ENCODE measurements at places on chromosomes 3 and 15.

- DNase-seq = no peak
Measured at GRCh38 chr3:135141672-135142071, 346.6 kb downstream of the EPHB1 start.

DNA sequence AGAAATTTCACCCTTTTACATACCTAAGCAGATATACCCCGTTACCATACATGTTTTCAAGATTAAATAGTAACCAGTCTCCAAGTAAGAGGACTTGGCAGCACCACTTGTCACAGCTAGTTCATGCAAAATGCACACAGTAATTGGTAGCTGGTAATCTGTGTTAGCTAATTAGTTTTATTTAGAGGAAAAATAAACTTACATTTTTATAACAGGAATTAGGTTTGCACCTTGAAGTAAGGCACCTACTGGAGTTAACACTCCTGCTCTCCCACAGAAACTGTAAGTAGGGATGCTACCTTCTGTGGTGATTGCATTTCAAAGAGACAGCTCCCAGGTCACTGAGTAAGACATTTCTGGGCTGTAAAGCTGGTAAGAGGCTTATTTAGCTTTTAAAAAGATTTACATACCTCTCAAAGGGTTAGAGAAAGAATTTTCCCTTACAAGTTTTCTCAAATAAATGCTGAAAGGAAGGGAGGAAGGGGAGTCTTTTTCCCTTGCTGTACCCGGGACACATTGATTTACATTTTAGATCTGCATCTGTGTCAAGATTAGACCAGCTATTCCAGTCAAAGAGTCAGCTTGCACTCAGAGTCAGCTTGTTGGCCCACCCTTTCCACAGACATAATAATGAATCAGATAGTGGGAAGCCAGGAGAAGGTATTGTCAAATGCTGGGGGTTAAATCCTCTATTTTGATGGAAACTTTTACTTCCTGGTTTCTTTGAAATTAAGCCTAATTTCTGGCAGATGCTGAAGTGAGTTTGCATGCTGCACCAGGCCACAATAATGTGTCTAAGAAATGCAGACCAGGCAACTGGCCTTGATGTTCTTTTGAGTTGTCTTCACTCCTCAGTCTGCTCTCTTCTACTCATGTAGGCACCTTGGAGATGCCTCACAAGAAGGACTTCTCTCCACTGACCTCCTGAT lies 77.6 kb upstream of the CHD2 start:
- no peak for DNase-seq

GRCh38 chr15:29613951-29614382 lies 208.3 kb downstream of the TJP1 start:
- no peak for DNase-seq

GRCh38 chr15:83105440-83105839 lies 2.0 kb upstream of the TM6SF1 start:
- no peak for DNase-seq

- no peak for DNase-seq
Measured at GRCh38 chr3:86937306-86937791, 53.6 kb downstream of the VGLL3 start.

- no peak for DNase-seq
Measured at GRCh38 chr3:159832024-159832423, 156.6 kb upstream of the IL12A start.

DNA sequence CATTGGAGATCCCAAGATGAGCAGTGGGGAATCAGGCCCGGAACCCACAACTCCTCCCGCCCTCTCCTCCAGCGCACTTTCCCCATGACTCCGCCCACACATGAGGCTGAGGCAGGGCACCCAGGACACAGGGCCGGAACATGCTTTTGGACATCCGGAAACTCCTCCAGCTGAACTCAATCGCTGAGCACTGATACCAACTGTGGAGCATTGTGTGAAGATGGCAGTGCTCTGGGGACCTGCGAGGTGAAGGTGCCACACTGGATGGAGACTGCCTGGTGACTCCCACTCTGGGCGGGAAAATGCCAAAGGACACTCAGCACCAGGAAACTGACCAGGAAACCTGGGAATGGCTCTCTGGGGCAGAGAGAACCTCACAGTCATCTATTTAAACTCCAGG lies 189.1 kb downstream of the FAM43A start:
- DNase-seq = no peak

- DNase-seq = no peak
Measured at GRCh38 chr15:77186594-77187011, 115.7 kb upstream of the TSPAN3 start.

DNA sequence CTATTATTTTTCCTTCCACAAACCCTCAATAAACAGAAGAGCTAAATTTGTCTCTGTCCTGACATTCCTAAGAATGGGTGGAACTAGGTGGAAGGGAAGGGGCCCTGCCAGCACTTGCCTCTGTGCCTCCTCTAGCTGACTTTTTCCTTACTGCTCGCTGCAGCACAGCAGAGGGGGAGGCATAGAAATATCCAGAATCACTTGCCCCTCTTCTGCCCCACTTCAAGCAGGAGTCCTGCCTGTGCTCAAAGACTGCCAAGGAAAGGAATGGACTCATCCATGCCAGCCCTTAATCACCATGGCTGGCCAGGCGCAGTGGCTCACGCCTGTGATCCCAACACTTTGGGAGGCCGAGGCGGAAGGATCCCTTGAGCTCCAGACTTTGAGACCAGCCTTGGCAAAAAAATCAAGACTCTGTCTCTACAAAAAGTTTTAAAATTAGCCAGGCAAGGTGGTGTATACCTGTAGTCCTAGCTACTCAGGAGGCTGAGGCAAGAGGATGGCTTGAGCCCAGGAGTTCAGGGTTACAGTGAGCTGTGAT lies 51.8 kb downstream of the ADCY5 start:
- no peak for DNase-seq

DNA sequence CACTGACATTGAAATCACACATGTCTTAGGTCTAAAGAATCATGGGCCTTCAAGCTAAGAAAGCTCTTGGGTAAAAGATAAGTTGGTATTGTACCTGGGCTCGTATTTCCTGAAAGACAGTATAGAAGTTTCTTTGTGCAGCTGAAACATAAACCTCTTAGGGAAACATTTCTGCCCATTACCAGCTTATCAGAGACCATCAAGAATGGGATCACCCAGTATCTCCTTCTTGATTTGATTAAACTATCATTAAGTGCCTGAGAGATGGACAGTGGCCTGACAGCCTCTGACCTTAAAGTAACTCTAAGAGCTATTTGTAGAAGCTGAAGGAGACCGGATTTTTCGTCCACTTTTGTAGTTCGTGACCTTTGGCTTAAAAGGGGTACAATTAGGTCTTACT lies 265.3 kb downstream of the ERC2 start:
- no peak for DNase-seq

DNA sequence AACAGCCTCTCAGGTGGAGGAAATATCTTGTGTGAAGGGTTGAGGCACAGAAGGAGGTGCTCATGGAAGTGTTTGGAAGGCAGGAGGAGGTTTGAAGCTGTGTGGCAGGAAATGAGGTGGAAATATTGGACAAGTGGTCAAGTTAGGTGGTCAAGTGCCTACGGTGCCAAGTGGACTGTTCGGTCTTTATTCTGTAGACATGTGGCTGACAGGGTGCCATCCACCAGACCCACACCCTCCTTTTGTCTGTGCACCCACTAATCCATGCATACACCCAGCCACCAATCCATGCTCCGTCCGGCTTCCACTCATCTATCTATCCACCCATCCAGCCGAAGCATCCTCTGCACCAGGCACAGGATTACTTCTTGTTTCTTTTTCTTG lies 2.2 kb downstream of the SLC6A20 start:
- no peak for DNase-seq

- DNase-seq = no peak
Measured at GRCh38 chr3:2765002-2765579, 345.1 kb downstream of the IL5RA start.

DNA sequence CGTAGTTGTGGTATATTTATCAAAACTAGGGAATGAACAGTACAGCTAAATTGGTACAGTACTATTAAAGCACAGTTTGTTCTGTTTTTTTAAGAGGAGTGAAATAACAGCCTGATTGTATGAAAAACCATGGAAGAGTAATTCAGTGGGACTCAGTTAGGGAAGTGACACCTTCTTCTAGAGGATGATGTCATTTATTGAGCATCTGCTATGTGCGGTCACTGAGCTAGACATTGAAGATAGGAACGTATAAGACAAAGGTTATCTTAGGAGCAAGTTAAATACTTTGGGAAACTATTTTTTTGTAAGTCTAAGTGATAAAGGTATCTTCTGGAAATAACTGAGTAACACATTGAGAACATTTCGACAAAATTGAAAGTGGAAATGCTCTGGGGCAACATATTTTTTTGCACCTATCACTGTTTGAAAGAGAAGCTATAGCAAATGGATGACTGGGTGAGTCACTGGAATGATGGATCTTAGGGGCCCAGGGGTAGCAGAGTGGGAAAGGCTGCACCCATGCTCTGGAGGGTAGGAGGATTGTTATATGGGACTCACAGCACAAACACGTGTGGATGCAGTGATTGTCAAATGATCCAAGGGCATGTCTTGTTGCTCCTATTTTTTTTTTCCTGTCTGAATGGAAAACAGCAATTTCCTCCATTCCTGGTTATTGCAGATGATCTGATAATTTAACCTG lies 43.0 kb downstream of the OXNAD1 start:
- DNase-seq = no peak

- no peak for DNase-seq
Measured at GRCh38 chr3:160928183-160928726, 172.2 kb downstream of the PPM1L start.

GRCh38 chr15:82880704-82881103 lies 71.3 kb downstream of the WHAMM start:
- DNase-seq = no peak

DNA sequence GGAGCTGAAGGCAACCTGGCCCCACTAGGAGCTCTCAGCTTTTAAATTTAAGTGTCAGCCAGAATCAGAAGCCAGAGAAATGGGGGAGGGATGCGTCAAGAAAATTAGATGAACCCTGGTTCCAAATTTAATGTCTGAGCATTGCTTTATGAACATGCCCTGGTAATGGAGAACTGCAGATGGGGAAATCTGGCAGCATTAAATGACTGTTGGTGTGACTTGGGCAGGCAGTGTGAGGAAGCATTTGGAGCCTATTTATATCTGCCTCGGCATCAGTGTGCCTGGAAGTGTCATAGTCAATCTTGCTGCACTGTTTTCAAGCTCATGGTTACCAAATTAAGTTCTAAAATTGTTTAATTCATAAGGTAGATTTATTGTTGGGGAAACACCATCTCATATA lies 29.0 kb downstream of the NME9 start:
- no peak for DNase-seq

GRCh38 chr15:85615930-85616329 lies 178.8 kb downstream of the KLHL25 start:
- no peak for DNase-seq

Data from stimulated activated CD8-positive, alpha-beta memory T cell treated with anti-CD3 and anti-CD28 coated beads, Interleukin-7, amount 100 ng/mL, for 1 hour (primary cell).